ENCODE measurements at places on chromosomes 12 and 14.
A peak's percentile ranks its signal among the peaks of the same experiment; 100 is the strongest.

DNA sequence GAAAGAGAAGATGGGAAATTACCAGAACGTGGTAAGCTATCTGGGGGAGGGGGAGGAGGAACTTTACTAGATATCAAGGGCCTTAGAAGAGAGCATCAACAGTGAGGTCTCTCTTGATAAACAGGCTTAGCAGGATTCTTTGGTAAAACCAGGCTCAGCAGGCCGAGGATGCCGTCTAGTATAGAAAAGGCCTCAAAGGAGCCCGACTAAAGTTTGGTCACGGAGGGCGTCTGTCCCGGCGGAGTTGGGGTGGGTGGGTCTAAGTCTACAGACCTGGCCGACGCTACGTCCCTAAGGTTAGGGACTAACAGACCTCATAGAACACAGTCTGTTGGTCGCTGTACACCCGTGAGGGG is 538 bp upstream of the TIGAR start:
- no peak for DNase-seq

- DNase-seq = no peak
These were observed 343.2 kb downstream of the ZFP36L1 start for GRCh38 chr14:68449561-68450181.

- peak; percentile 84 for DNase-seq
These were observed at the start of gene NAB2 for GRCh38 chr12:57088354-57089270. Gene NAB2 (plus strand): TSS chr12:57089114. CDS start chr12:57089272, 158 bp downstream.

GRCh38 chr12:92602930-92603623 is 99.7 kb upstream of the PLEKHG7 start:
- DNase-seq = no peak

DNA sequence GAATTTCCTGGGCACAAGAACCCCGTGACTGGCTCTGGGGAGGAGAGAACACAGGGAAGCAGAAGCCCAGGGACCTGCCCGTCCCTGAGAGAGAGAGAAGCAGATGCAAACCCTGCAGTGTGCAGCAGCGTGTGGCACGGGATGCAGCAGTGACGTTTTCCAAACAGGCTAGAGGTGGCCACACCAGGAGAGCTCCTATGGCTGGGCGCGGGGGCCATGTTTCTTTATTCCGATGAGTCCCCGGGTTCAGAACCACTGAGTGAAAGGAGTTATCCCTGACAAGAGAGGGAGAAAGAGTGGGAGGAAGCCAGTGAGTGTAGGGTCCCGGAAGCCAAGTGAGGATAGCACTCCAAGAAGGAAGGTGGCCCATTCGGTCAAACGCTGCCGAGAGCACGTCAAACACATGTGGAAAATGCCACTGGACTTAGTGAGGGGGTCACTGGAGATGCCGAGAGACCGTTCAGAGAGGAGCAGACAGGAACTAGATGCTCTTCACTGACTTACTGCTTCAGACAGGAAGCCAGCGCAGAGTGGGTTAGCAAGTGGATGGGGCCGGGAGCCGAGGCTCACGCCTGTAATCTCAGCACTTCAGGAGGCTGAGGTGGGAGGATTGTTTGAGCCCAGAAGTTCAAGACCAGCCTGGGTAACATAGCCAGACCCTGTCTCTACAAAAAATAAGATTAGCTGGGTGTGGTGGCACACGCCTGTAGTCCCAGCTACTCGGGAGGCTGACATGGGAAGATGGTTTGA is 123.0 kb downstream of the BCL11B start:
- DNase-seq = no peak

GRCh38 chr12:32605326-32606095 is 73.6 kb upstream of the DNM1L start:
- DNase-seq = no peak

DNA sequence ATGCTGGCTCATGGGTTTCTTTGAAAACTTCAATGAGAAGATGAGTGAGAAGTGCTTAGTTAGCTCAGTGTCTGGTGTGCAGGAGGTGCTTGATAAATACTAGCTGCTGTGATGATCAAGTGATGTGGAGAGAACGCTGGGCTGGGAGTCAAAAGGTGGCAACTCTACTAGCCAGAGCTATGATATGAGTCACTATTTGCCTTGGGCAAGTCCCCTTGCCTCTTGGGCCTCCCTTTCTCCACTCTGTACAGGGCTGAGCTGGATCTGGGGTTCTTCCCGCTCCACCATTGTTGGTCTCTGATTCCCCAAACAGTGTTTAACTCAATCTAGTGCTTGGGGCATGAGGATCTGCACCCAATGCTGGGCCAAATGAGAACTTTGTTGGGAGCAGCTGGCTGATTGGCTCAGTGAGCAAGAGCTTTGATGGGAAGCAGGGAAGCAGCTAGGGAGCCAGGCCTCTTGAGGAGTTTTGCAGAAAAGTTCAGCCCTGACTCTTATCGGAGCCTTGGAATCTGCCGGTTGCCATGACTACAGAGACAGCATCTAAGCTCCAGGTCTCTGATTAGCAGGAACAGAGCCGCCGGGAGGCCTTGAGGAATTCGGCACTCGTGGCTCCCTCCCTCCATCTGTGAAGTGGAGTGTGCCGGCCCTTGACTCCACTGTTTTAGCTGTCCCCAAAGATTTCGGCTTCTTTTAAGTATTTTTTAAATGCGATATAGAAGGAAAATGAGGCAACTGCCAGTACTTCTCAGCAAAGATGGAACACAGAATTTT is 82.1 kb upstream of the HSPB8 start:
- DNase-seq = no peak

DNA sequence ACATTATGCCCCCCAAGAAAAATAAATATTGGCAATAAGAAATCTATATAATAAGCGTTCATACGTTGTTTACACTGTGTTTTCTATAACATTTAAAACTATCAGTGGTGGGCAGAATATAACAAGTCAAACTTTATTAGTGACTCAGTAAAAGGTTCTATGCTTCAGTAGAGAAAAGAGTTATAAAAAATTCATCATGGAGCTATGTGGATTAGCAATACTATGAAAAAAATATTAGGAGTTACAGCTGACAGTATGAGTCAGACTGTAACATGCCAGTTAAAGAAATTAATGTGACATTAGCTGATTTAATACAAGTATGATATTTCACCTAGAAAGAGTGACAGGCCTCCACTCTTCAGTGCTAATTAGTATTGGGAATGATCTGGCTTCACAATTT is 125.1 kb upstream of the GARIN6 start:
- no peak for DNase-seq
